Activated CD8-positive, alpha-beta T cell treated with anti-CD3 and anti-CD28 coated beads, Interleukin-2, amount 10 ng/mL, durations not matched to agents 7 days and 5 days (primary cell): ENCODE measurements at places on chromosomes 6 and 20. TPM values are rescaled to one million over a fixed set of nuclear protein-coding genes. Genes with fewer than 3 reads are reported as not detected.
A peak's percentile ranks its signal among the peaks of the same experiment; 100 is the strongest.

C6orf163 gene
- 1.9 TPM for total RNA-seq

DNA sequence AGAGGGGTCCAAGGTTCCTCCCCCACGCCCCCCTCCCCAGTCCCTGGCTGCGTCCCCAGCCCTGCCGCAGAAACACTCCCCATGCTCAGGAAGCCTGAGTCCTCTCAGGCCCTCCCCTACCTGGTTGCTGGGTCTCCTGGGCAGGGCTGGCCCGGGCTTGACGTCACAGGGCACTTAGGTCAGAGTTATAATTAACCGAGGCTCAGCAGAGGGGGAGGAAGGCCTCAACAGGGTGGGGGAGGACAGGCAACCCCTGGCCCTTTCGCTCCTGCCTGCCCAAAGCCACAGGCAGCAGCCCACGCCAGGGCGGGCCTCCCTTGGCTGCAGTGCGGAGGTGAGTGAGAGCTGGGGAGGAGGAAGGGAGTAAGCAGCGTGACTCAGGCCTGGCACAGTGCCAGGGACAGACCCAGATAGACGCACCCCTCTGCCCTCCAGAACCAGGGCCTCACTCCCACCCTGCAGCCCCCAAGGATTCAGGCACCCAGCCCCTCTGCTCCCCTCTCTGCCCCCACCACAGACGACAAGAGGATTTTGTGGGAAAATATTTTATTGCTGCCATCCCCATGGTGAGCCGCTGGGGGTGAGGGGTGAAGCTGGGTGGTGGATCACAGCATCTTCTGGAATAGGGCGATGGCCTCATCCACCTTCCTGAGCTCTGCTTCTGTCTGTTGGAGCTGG, at the start of gene VWA7:
Gene VWA7, minus strand, starts transcription at position 340 of the 678 bp plus-strand sequence. CDS start 549 bp downstream, outside the sequence.
- H3K4me1 ChIP-seq = peaks cover 41% of the 10 kb centered on the region
- H3K36me3 ChIP-seq = peaks cover 22% of the 10 kb centered on the region
- peak; percentile 81 for DNase-seq
- H3K27ac ChIP-seq = peak within 1 kb of the TSS; percentile 91
- H3K4me3 ChIP-seq = peak within 1 kb of the TSS; percentile 50

DNA sequence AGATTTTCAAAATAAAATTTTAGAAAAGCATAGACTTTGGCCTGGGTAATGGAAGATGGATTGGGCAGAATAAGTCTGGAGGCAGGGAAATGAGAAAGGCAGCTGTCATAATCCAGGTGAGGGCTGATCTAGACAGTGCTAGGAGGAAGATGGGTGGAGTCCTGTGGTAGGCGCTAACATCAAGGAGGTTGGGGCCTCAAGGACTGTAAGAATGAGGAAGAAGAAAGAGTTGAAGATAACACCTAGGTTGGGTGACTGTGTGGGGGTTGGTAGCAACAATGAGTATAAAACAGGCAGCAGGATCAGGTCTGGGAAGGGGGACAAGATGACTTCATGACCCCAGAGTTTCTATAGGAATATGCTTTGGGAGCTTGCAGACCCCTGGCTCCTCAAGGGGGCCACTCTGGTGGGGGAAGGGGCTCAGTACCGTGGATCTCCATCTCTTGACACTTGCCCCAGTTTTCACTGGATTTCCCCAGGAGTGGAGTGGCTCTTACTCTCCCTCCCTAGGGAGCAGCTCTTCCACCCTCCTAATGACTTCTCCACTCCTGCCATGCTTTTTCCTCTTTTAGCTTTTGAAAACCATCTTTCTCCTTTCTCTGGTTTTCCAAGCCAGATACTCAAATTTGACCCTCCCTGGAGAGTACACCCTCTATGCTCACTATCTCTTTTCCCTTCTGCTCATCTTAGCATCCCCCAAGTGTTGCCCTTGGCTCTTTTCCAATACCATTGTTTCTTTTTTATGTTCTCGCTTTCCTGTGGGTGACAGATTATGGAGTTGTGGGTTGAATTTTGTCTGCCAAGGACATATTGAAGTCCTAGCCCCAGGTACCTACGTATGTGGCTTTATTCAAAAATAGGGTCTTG, 14.8 kb downstream of the TRIM31 start:
- no peaks in the 10 kb centered on the region for H3K36me3 ChIP-seq
- no peak overlapping the region for H3K4me3 ChIP-seq
- no peak overlapping the region for H3K27ac ChIP-seq
- peaks cover 39% of the 10 kb centered on the region for H3K4me1 ChIP-seq
- H3K27me3 ChIP-seq = peaks cover 70% of the 10 kb centered on the region
- no peak for DNase-seq

DNA sequence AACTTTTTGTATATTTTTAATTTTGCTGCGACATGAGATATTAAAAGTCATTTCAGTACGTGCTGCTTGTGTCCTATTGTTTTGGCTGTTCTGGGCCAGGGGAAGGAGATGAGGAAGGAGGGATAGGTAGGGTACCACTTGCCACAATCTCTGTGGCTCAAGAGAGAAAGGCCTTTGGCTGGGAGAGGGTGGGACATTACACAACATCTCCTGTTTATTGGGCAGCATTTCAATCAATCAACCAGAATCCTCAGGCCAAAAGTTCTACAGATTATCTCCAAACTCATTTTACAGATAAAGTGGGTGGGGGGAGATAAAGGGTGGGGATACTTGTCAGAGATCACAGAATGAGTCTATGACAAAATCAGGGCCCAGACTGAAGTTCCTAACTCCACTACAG, 6.9 kb upstream of the CCM2L start:
- no peak overlapping the region for H3K4me3 ChIP-seq
- H3K36me3 ChIP-seq = no peaks in the 10 kb centered on the region
- H3K27me3 ChIP-seq = no peaks in the 10 kb centered on the region
- peaks cover 10% of the 10 kb centered on the region for H3K4me1 ChIP-seq
- DNase-seq = no peak

CSTF1 gene
- total RNA-seq = 66.3 TPM

- H3K36me3 ChIP-seq = peaks cover 45% of the 10 kb centered on the region
- H3K4me1 ChIP-seq = peaks cover 11% of the 10 kb centered on the region
- no peak overlapping the region for H3K27ac ChIP-seq
- DNase-seq = no peak
Measured at GRCh38 chr6:87669051-87669450, 33.0 kb downstream of the AKIRIN2 start.

GRCh38 chr6:158027590-158028285, 46.1 kb downstream of the SYNJ2 start:
- H3K27ac ChIP-seq = peak overlapping the region; percentile 99
- DNase-seq = no peak
- H3K4me1 ChIP-seq = peaks cover 66% of the 10 kb centered on the region
- H3K36me3 ChIP-seq = peaks cover 27% of the 10 kb centered on the region

DNA sequence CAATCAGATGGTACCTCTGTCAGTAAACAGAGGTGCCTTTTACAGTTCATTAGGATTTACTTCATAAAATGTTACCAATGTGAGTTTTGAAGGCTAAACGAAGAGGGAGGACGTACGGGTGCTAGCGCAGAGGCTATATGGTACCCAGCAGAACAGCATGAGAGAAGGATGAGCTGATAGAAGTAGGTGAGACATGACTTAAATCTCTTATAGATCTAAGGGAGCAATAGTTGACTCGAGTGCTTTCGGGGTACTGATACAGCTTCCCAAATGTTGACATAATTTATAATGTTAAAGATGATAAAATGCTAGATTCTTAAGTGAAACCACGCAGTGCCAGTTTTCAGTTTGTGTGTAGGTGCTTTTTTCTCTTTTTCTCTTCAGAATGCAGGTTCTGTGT, 72.6 kb downstream of the HIVEP1 start:
- peaks cover 3% of the 10 kb centered on the region for H3K36me3 ChIP-seq
- no peak overlapping the region for H3K4me3 ChIP-seq
- peaks cover 15% of the 10 kb centered on the region for H3K4me1 ChIP-seq
- DNase-seq = no peak
- H3K27ac ChIP-seq = no peak overlapping the region

PHACTR3 gene
- total RNA-seq = not detected

- H3K27ac ChIP-seq = no peak overlapping the region
- no peak for DNase-seq
- no peak overlapping the region for H3K4me3 ChIP-seq
Measured at GRCh38 chr20:53944796-53945195, 125.6 kb downstream of the BCAS1 start.

GRCh38 chr20:1637755-1638154, 17.9 kb upstream of the SIRPB1 start:
- no peaks in the 10 kb centered on the region for H3K27me3 ChIP-seq
- peaks cover 59% of the 10 kb centered on the region for H3K36me3 ChIP-seq
- H3K27ac ChIP-seq = no peak overlapping the region
- peaks cover 38% of the 10 kb centered on the region for H3K4me1 ChIP-seq
- no peak overlapping the region for H3K4me3 ChIP-seq
- no peak for DNase-seq

DNA sequence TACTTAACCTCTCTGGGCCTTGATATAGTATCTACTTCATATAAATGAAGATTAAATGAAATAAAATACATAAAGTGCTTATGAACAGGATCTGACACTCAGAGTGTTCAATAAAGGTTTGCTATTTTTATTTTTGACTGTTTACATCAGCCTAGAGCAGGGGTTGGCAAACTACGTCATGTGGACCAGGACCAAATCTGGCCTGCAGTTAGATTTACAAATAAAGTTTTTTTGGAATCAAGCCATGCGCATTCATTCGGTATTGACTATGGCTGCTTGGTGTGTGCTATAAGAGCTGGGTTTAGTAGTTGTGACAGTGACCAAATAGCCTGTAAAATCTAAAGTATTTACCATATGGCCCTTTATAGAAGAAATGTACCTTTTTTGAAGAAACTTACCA, 20.8 kb downstream of the PEX7 start:
- H3K4me3 ChIP-seq = no peak overlapping the region
- no peaks in the 10 kb centered on the region for H3K27me3 ChIP-seq
- no peak for DNase-seq
- no peak overlapping the region for H3K27ac ChIP-seq
- H3K4me1 ChIP-seq = peaks cover 1% of the 10 kb centered on the region

AKIRIN2 gene
- total RNA-seq = 45.2 TPM

GLO1 gene
- 68.8 TPM for total RNA-seq
